Stimulated activated CD4-positive, alpha-beta T cell treated with anti-CD3 and anti-CD28 coated beads, Interleukin-1b, Interleukin-23, amount 100 ng/mL, for 24 hours (primary cell): ENCODE measurements at places on chromosomes 7 and 10.

GRCh38 chr7:155590215-155591018, 44.1 kb upstream of the CNPY1 start:
- DNase-seq, result no peak

DNA sequence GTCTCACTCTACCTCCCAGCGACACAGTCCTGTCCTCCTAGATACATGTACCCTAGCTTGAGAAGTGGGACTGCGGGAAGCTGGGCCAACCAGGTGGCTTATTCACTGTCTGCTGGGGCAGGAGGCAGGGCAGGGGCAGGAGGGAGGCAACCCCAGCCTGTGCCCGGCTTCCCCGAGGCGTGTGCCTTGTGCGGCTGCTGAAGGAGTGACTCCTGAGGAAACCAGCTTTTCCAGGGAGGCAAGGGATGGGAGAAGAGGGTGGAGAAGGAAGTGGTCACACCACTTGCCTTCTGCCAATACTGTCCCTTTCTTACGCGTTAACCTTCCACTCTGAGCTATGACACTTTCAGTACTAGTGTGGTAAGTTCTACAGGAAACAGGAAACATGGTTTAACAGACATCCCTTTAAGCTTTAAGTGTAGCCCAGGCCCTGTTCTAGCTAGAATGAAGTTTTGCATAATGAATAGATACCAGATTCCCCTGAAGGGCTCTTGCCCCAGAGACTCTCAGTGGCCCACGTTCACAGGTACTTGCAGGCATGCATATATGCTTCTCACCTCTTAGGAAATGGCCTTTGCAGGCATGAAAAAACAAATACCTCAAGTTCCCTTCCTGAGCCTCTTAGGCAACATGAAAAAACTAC, 40.6 kb downstream of the SYPL1 start:
- peak; percentile 17 for DNase-seq

DNA sequence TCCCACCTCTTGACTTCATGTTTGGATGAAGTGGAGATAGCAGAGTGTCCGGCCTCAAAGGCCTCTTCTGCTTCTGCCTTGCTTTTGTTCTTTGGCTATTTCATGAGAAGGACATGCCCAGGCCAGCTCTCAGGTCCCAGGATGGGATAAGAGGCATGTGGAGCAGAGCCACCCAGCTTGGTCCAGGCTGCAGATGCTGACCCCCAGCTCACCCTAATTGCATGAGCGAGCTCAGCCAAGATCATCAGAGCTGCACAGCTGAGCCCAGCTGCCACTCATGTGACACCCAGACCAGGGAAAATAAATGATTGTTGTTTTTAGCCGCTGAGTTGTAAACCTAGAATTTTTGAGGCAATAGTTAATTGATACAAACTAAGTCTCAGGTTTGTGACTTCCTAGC, 230.0 kb downstream of the PHF14 start:
- no peak for DNase-seq

DNA sequence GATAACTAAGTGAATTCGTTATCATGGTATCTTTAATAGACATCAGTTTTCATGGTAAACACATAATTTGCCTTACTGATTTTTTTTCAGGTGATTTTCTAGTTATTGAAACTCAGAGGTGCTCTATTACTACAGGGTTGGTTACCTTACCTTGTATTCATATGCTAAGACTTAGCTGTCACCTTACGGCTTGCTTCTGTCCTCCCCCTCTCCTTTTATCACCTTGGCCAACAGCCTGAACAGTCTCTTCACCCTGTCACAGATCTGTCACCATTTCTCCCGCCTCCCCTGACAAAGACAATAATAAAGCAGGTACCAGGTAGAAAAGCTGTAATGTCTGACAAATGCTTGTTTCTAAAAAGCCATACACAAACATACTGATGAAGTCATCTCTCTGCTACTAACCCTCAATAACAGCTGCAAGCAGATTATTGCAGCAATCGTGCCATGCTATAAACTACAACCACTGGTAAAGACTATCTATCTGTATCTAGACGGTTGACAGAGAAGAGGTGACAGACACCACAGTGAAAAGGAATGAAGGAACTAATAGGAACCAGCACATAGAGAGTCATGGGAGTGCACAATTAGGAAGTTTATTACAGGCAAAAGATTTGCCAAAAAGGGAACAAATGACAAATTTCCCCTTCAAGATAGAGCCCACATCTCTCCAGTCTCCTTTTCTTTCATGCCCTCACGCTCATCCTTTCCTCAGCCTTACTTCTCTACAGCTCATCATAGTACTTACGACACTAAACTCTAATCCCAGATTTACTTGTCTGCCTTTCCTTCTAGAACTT, 57.2 kb downstream of the ARHGAP12 start:
- no peak for DNase-seq

- no peak for DNase-seq
Observed at GRCh38 chr7:137760111-137760510, 86.7 kb downstream of the DGKI start.

GRCh38 chr7:28136420-28136819, 44.2 kb downstream of the JAZF1 start:
- no peak for DNase-seq

DNA sequence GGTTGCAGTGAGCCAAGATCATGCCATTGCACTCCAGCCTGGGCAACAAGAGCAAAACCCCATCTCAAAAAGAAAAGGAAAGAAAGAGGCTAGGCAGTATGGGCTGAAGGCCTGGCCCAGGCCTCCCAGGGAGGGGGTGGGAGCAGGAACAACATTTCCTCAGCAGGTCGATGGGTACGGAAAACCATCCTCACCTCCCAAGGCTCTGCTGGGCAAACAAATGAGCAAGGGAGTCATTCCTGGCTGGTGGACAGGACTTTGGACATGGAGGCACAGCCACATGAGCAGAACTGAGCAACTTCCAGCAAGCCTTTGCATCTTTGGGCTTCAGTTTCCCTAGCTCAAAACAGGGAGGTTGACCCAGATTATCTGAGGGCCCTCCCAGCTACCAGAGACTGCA, 13.0 kb downstream of the OGDHL start:
- no peak for DNase-seq

DNA sequence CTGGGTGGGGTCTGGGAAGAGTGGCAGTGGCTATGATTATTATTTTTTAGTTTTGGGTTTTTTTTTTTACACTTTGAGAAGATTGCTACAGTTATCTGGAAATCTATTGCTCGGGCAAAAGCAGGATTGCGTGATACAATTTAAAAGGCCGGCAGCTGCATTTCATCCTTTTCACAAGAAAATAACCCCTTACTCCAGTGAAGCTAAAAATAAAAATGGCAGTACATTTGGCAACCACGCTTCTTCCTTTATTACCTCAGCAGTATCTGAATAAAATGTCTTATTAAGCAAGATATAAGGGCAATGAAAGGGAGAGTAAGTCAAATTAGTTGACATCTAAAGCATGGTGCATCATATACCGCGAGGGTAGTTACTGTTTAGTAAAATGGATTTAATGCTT, 496.8 kb downstream of the LRMDA start:
- DNase-seq, result no peak

DNA sequence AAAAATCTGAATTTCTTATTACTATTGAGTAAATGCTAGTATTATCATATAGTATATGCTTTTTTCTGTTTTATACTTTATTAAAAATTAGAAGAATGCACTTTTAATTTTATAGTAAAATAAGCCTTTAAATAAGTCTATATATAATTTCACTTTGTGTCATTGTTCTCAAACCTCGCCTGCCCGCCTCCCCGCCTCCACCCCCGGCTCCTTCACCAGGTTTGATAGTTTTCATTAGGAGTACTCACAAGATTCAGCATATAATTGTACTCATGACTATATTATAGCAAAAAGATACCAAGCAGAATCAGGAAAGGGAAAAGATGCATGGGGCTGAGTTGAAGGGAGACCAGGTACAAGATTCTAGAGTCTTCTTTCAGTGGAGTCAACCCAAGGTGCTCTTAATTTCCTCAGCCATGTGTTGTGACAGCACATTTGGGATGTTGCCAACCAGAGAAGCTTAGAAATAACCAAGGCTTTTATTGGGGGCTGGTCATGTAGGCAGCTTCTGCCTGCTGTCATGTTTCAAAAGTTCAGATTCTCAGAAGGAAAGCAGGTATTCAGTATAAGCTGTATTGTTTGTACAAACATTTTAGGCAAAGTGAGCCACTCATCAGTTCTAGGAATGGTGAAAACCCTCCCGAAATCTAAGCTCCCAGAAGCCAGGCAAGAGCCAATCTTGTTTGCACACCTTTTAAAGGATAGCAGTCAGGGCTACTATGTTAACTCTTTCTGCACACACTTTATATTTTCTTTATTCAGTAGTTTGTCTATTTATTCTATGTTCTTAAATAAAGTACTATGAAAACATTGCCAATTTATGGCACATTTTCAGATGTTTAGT, 12.3 kb downstream of the NHLRC2 start:
- no peak for DNase-seq

GRCh38 chr7:140275069-140275965, 98.5 kb upstream of the KDM7A start:
- DNase-seq, result no peak

GRCh38 chr7:116805100-116805544, 57.3 kb upstream of the CAPZA2 start:
- DNase-seq, result no peak

DNA sequence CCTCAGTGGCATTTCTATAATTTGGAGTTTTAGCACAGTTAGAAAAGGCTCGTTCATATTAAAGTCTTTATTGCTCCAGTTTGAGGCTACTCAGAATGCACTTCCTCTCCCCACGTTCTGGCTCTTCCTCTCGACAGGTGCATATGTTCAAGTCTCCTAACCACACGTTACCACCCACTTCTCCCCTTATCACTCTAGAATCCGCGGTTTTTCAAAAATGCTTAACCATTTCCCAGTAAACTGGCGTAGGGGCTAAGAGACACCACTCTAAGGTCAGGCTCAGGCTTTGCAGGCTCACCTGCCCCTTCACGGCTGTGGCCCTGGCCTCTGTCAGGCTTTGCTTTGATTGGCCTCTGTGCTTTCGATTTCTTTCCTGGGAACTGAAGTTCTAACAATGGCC, 383.6 kb downstream of the GLRX3 start:
- DNase-seq, result no peak

- DNase-seq, result no peak
Observed at GRCh38 chr7:64990216-64990615, 620 bp downstream of the ZNF117 start.

GRCh38 chr10:73991884-73992245, 6.1 kb upstream of the VCL start:
- peak; percentile 33 for DNase-seq

GRCh38 chr7:92963566-92963965, 127.2 kb upstream of the CDK6 start:
- no peak for DNase-seq

DNA sequence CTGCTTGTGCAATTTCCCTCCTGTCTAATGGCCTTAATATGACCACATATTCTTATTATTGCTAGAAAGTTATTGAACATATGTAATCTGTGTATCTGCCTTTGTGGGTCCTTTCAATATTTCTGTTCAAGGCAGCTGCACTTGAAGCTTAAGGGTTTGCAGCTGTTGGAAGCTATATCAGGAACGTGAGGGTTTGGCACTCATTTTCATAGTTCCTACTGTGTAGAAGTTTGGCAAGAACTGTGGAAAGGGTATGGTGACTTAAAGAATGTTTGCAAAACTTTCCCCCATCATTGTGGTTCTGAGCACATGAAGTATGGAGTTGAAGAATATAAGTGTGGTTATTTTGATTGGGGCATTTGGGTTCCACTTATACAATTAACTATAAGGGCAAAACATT, 144.7 kb upstream of the SEMA3A start:
- DNase-seq, result no peak

- DNase-seq, result no peak
Observed at GRCh38 chr7:109641445-109641844, 1071.8 kb downstream of the DNAJB9 start.

DNA sequence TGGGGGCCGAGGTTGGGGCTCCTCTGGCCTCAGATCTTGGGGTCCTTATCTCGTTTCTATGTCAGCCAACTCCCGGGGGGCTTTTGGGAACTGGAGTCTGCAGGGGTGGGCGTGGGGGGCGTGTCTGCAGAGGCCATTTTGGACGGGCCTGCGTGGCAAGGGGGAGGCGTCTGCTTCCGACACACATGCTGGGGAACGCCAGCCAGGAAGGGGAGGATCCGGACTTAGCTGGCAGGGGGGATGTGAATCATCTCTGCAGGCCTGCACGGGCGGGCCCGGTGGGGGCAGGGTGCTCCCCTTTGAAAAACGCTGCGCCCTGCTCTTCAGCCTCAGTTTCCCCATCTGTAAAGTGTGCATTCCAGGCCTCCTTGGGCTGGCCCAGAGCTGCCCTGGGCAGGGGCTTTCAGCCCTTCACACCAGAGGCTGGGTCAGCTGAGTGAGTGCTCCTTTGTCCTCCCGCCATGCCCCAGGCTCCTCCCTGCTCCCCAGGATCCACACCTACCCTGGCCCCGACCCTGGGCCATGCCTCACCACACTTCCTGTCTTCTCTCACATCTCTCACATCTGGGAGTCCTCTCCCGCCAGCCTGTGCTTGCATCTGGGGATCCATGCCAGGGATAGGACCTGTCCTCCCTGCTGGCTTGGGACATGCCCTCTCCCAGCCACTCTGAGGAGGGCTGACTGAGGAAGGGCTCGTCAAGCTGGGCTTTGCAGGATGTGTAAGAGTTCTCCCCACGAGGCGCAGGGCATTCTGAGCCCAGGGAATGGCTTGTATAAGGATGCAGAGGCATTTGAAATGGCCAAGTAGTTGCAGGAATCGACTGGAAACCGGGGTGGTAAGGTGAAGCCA, 172.6 kb upstream of the TNRC18 start:
- DNase-seq, result peak; percentile 44

GRCh38 chr7:17830206-17830605, 110.1 kb downstream of the SNX13 start:
- DNase-seq, result no peak

DNA sequence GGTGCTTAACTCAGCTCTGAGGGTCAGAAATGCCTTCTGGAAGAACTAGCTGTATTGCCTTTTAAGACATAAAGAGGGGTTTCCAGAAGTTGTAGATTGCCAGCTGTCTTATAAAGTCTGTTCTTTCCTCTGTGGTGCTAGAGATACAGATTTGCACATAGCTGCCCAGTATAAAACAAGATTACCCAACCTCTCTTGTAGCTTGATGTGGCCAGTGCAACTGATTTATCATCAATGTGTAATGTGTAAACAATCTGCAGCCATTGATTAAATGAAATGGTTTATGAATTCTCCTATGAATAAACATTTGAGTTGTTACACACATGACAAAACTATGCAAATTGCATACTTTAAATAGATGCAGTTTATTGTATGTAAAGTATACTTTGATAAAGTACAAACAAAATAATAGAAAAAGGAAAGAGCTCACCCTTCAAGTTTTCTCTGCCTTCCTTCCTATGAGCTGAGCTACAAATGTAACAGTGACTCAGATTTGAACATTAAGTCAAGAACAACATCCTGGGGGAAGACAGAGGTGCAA, 195.2 kb downstream of the TMEM26 start:
- DNase-seq, result no peak
